ENCODE measurements at places on chromosomes 7 and 10. TPM values are rescaled to one million over a fixed set of nuclear protein-coding genes. Genes with fewer than 3 reads are reported as not detected.

PCLO gene
- total RNA-seq, result 66.4 TPM

PVRIG gene
- not detected for total RNA-seq

UMAD1 gene
- 6.1 TPM for total RNA-seq

MDFIC gene
- total RNA-seq, result 6.1 TPM

FGFBP3 gene
- total RNA-seq, result 22.1 TPM

CCDC172 gene
- total RNA-seq, result not detected

CRCP gene
- 53.6 TPM for total RNA-seq

Data from temporal lobe (tissue), 4 donors.